GDM1 (cell line): ENCODE measurements at places on chromosomes 2 and 18.

DNA sequence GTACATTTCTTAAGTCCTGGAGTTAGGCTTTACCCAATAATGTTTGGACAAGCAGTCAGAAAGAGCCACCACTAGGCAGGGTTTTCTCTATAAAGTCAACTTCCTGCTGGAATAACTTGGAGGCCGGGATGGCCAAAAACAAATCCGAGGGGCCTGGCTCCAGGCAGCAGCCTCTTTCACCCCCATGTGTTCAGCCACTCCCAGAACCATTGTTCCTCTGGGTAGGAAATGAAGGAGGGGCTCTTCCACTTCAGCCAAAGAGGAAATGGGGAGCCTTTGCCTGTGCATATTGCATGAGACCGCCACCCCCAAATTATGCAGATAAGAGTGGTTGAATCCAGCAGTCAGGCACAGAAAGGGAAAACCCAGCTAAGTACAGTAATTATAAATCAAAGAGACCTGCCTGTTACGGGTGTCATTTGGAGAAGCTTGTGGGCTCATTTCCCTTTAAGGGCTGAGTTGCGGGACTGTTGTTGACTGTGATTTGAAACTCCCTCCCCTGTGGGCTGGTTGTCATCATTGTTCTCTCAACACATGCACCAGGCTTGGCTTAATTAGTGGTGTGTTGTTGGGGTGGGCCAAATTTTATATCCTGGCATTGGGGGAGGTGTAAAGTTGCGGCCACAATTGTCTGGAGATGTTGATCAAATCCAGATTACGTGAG lies 212.8 kb upstream of the SOX11 start:
- no peak for DNase-seq

- DNase-seq, result no peak
These were observed 44.6 kb upstream of the SMAD2 start for GRCh38 chr18:47975105-47975504.

GRCh38 chr2:141499123-141499522 lies 631.7 kb downstream of the LRP1B start:
- no peak for DNase-seq

DNA sequence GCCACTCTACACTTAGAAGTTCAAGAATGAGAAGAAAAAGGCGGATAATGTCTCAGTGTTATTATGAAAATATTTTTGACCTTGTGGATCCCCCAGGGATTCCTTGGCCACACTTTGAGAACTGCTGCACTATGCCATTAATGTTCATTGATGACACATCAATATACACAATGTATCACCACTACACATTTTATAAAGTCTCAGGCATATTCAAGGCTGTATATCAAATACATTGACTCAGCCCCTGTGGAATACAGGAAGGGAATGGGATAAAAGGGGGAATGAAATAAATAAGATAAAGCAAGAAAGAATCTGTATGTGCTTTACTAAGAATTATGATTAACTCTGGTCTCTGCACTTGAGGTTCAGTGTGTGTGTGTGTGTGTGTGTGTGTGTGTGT lies 69.1 kb downstream of the INHBB start:
- DNase-seq, result no peak

- no peak for DNase-seq
These were observed 192.8 kb downstream of the MTX2 start for GRCh38 chr2:176461809-176462670.

- DNase-seq, result no peak
These were observed 7.7 kb downstream of the HOXD8 start for GRCh38 chr2:176137252-176137580.

- no peak for DNase-seq
These were observed 177.4 kb downstream of the FIGN start for GRCh38 chr2:163558251-163559021.

GRCh38 chr2:14632133-14632936 lies at the start of gene LRATD1:
Gene LRATD1 (plus strand): TSS chr2:14632717. CDS start chr2:14633980, 1,263 bp downstream.
- no peak for DNase-seq

DNA sequence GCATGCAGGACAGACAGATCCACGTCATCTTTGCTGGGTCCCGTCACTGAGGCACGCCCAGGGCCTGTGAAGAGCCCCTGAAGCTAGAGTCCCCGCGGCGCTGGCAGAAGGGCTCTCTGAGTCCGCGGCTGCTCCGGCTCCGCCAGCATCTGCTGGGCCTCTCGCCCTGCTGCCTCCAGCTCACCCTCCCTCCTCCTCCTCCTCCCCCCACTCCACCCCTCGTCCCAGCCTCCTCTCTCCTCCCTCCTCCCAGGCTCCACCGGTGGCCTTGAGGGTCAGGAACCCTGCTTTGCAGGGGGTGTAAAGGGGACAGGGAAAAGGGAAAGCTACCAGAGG lies at the start of gene TNS1:
TNS1 (minus strand) TSS at position 151 of the 336 bp plus-strand sequence; CDS start at position 28, 123 bp downstream.
- DNase-seq, result no peak

GRCh38 chr2:8675543-8675942 lies 6.3 kb upstream of the ID2 start:
- DNase-seq, result no peak

DNA sequence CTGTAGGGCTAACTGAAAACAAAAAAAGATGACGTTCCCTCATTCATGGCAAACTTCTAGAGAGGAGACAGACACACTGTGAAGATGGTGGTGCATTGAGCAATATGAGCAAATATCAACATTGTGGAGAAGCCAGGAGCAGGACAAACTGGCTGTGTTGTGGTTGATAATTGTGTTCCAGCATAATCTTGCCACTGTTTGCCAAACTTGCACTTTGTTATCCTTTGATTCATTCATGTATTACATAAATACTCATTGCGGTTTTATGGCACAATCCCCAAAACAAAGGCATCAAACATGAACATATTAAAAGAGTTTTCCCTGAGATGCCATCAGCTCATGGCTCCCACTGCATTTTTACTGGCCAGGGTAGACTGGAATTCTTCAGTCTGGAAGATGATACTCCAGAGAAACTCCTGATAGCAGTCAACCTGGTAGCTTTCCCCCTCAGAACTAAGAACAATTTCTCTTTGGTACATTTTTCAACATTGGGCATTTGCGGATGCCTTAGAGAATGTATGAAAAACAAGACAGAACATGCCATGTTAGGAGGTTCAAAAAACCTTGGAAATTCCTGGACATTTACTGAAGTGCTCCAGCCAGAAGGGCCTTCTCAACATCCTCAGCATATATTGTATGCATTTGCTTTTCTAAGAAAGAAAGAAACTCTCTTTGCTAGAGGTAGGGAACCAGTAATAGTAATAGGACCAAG lies 487.4 kb upstream of the CELF4 start:
- no peak for DNase-seq

DNA sequence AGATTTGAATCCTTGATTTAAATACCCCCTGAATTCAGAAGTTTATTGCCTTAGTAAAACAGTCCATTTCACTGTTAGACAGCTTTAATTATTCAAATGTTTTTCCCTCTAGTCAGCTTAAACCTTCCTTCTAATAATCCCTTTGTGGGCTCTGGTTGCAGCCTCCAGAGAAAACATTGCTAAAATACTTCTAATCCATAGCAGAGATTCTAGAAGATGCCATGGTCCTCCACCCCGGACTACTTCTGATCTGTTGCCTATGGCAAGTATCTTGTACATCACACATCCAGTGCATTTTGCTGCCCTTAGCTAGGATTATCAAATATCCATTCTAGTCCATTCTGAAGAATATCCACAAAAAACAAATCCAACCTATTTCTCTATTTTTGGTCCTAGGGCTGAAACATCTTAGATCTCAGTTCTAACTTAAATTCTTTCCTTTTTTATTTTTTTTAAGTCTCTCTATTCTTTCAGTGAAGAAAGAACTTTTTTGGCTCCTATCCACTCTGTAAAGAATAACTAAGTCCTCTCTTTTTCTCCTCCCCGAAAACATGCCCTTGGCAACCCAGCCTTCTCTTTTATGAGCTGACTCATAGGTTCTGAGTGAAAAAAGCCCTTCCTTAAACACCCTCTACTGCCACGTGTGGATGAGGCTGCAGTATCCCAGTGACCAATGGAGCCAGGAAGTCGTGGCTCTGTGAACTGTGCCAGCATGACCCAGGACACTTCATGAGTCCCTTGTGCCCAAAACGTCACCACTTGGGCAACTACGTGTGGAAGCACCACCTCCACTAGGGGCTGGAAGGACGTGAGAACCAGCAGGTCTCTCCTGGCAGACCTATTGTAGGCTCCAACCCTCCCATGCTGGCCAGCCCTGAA lies 349.8 kb downstream of the TNS1 start:
- DNase-seq, result no peak

GRCh38 chr18:62963507-62963906 lies 248.2 kb downstream of the PHLPP1 start:
- DNase-seq, result no peak

- DNase-seq, result no peak
These were observed 1324.5 kb upstream of the DDX18 start for GRCh38 chr2:116489944-116490343.

DNA sequence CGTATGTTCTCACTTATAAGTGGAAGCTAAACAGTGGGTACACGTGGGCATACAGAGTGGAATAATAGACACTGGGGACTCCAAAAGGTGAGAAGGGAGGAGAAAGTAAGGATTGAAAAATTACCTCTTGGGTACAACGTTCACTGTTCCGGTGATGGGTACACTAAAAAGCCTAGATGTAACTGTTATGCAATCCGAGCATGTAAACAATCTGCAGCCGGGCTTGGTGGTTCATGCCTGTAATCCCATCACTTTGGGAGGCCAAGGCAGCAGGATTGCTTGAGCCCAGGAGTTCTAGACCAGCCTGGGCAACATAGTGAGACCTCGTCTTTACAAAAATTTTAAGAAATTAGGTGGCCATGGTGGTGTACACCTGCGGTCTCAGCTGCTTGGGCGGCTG lies 33.1 kb upstream of the TTR start:
- no peak for DNase-seq

DNA sequence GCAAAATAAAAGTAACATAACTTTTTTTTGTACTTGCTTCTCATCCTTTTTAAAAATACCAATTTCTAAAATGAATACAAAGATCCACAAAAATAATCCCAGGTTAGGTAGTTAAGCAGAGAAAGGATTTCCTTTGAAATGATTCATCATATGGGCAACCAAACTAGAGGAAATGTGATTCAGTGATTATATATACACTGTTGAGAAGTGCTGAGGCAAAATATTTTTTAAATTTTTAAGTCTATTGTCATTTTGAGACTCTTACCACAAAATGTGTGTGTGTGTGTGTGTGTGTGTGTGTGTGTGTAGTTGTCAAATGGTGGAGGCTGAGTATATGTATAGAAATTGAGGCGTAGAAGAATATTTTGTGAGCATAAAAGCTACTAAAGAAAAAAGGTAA lies 1075.3 kb downstream of the LRP1B start:
- DNase-seq, result no peak

DNA sequence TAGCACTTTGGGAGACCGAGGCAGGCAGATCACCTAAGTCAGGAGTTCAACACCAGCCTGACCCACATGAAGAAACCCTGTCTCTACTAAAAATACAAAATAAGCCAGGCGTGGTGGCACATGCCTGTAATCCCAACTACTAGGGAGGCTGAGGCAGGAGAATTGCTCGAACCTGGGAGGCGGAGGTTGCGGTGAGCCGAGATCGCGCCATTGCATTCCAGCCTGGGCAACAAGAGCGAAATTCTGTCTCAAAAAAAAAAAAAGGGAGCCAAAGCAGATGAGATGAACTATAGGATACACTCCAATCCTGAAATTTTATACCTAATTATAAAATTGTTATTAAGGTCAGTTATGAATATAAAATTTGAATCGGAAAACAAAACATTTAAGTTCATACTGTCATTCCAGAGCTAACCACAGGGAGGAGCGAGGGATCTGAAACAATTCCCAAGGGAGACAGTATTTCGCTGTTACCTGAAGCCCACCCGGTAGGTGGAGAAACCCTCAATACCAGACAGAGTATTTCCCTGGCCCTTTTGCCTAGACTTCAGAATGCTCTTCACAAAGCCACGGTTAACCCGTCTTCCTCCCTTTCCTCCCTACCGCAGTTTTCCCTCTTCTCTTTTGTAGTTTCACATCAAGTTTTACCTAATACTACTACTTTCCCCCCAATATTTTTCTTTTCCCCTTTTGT lies 1.4 kb downstream of the PPM1G start:
- DNase-seq, result no peak

GRCh38 chr2:13821255-13821880 lies 811.1 kb upstream of the LRATD1 start:
- no peak for DNase-seq

DNA sequence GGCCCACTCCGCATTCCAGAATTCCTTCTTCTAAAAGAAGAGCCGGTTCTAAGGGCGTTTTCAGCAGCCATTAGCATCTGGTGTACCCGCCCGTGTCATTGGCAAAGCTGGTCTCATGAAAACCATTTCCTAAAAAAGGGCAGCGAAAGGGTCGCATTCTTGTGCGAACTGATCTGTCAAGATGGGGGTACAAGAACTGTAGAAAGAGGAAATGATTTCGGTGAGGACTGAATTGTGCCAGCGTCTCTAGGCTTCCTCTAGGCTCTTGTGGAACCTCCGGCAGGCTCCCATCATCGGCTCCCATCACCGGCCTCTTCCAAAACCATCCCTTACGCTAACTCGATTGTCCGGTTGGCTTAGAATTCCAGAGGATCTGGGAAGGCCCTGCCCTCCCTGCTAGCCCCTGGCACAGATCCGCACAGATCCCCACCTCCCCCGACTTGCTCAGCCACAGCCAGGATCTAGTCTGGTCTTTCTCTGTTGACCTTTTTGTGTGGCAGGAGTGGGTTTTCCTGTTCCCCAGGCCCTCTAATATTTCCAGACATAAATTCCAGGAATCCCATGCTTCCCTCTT lies 1.3 kb downstream of the RAB31 start:
- no peak for DNase-seq

- DNase-seq, result no peak
These were observed 91.0 kb downstream of the CTIF start for GRCh38 chr18:48629730-48630324.

DNA sequence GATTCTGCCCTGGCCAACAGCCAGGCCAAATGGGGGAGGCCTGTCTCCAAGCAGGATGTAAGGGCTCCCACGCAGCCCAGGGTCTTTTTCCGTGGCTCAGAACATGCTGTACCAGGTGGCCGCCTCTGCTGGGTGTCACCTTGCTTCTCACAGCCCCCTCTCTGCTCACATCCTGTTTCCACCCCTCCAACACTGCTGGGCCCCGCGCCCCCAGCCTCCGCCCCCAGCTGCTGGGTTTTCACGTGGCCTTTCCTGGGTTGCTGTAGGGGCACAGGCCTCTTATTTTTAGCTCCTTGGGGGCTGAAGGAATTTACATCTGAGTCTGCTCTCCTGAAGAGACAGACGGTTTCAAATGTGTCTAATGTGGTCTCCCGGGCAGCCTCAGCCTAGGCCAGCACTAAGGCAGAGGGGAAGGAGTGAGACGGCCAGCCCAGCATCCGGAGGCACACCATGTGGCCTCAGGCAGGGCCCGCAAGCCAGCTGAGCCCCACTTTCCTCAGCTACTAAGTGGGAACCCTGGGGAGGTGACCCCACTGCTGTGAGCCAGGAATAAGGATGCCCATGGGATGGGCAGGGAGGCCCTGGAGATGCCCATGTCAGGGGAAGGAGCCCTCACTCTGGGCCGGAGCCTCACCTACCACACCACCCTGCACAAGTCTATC lies 18.7 kb upstream of the DUSP2 start:
- DNase-seq, result no peak

GRCh38 chr2:131493199-131493968 lies 1.2 kb upstream of the MZT2A start:
- no peak for DNase-seq

- DNase-seq, result no peak
These were observed 233.2 kb downstream of the TCF4 start for GRCh38 chr18:55354795-55355194.

- no peak for DNase-seq
These were observed 130.8 kb downstream of the MAP4K4 start for GRCh38 chr2:101828257-101828656.

GRCh38 chr2:39476524-39476923 lies 39.4 kb upstream of the MAP4K3 start:
- DNase-seq, result no peak
